ENCODE measurements at places on chromosomes 11 and 22. TPM values are rescaled to one million over a fixed set of nuclear protein-coding genes. Genes with fewer than 3 reads are reported as not detected.

Gene NNMT
- polyA plus RNA-seq, result 91.9 TPM

Gene MRGPRE
- polyA plus RNA-seq, result not detected

Gene FBLN1
- polyA plus RNA-seq, result 23.3 TPM

Gene MMP12
- polyA plus RNA-seq, result not detected

Gene MRE11
- 3.5 TPM for polyA plus RNA-seq

Gene DUSP8
- polyA plus RNA-seq, result 1.9 TPM

Data from kidney (tissue), 22 donors.